Kidney glomerular epithelial cell (primary cell): ENCODE measurements at places on chromosomes 16 and 17.

DNA sequence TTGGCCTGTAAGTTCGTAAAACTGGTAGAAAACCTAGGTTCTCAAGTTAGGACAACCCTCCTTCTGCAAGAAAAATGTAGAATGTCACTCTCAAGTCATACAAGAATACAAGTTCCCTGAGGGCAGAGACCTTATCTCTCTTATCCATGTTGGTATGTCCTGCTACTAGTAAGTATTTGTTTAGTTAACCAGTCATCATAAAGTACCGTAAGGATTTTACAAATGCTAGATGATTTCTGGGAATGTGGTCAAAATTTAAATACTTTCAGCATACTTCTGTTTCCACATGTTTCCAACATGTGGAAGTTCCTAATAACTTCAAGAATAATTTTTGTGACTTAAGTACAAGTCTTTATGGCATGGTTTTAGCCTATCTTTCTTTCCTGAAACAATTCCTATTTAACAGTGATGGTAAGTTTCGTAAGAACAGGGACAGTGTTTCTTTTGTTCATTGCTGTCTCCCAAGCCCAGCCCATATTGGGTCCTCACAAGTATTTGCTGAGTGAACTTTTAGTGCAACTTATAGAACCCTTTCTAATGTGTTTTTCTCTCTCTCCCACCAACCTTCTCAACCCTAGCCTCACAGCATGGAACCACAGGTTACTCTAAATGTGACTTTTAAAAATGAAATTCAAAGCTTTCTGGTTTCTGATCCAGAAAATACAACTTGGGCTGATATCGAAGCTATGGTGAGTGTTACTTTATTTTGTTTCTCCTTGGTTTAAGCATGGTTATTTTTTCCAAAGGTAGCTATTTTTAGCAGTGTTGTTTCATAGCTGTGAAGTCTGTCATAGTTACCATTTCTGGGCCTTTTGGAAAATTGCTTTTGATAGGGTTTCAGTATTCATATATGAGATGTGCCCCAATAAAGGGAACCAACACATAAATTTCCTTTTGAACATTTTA, 4.5 kb downstream of the NBR1 start:
- no peak for DNase-seq

- DNase-seq: peak; percentile 90
Measured at GRCh38 chr16:66618588-66619375, 14.3 kb downstream of the CMTM3 start.

- DNase-seq: no peak
Measured at GRCh38 chr16:70254180-70254964, 2.6 kb upstream of the EXOSC6 start.

GRCh38 chr17:58956997-58957724, 149.5 kb downstream of the TRIM37 start:
- DNase-seq: peak; percentile 70

- DNase-seq: peak; percentile 67
Measured at GRCh38 chr16:3880623-3881498, at the start of gene CREBBP. CREBBP (minus strand) TSS chr16:3880713; CDS start chr16:3879916, 797 bp downstream.

DNA sequence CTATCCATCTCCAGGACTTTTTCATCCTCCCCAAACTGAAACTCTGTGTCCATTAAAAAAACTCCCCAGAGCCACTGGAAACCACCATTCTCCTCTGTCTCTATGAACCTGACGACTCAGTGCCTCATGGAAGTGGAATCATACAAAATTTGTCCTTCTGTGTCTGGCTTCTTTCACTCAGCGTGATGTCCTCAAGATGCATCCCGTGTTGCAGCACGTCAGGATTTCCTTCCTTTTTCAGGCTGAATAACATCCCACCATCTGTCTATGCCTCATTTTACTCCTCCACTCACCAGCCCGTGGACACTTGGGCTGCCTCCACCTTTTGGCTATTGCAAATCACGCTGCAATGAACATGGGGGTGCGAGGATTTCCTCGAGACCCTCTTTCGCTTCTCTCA, 12.6 kb upstream of the ALDH3A1 start:
- no peak for DNase-seq
